ENCODE measurements at places on chromosomes 4 and X.

- no peak for DNase-seq
Measured at GRCh38 chr4:164935363-164935762, 42.1 kb downstream of the TRIM61 start.

- no peak for DNase-seq
Measured at GRCh38 chrX:44906041-44906440, 33.1 kb downstream of the KDM6A start.

DNA sequence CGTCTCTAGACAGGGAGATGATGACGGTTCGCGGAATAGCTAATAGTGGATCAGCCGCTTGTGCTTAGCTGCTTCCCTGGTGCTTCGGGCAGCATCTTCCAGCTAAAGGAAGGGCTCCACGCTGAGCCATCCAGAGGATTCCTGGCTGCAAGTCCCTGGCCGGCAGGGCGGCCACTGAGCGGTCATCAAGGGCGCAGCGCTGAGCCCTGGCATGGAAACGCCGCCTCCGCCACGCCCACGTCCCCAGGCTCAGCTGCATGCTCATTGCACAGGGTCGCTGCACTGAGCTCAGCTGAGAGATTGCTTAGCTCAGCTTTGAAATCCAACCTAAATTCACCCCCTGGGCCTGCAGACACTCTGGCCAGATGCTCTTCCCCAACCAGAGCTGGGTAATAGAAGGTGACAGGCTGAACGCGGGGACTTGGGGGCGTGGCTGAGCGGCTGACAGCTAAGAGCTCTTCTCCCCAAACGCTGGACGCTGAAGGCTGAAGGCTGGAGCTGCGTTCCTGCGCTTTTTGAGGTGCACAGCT lies 118.2 kb upstream of the KIT start:
- DNase-seq = no peak

DNA sequence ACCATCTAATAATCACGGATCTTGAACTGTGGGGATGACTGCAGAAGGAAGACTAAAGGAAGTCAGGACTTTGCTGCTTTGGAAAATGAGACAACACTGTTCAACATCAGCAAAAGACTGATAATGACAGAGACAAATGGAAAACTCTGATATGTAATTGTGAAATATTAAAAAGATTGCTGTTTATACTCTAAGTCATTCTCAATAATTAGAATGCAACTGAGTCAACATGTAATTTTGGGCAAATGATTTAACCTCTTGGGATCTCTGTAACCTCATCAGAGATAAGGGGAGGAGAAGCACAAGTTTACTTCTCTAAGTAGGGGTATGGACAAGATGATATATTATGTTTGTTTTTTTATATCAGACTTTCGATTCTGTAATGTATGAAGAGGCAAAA lies 121.9 kb downstream of the GASK1B start:
- no peak for DNase-seq

DNA sequence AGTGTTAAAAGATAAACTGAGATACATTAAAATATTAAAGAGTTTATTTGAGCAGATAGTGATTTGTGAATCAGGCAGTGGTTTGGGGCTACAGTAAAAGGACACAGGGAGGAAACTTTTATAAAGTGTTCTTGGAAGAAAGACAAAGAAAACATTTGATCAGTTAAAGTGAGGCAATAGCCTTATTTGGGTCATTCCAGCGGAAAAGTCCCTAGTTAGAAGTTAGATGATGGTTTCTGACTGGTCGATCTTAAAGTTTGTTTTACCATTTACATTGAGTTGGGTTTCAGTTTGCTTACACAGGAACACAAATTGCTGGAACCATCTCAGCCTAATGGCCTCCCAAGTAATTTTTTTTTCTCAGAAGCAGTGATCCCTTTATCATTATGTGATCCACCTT lies 69.7 kb downstream of the PPP1R2C start:
- DNase-seq = no peak
